ENCODE measurements at places on chromosomes 4 and X.

DNA sequence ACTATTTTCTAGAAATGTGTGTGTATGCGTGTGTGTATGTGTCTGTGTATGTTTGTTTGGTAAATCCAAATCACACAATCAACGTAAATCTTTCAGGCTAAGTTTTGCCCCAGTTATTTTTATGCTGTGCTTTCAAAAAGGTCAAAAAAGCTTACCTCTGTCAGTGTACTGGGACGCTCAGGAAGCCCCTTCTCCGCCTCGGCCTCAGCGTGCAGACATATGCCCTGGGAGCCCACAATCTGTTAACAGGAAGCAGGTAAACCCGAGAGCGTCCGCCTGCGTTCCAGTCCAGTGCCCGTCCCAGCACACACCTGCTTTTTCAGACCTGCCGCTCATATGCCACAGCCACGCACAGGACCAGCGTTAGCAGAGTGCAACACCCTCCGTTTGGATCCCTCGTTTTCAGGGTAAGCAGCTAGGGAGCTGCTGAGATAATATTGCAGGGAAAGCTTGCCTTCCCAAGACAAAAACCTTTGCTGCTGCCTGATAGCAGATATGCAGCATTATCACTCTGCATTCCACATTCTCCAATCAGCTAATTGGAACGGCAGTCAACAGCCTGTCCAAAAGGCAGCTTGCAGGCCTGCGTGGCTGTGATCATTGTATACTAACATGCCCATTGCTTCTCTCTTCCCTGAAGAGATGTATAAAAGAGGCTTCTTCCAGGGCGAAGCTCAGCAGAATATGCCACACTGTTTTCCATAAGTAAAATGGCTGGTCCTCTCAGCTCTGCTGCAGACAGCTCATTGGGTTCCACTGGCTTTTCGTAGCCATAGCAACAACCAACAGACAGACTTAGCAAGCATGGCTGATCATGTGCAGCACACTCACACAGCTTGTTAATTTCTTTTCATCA lies at the start of gene SORBS2:
Gene SORBS2, minus strand, starts transcription at position 686 of the 856 bp plus-strand sequence. CDS start 121,623 bp downstream, outside the sequence.
- DNase-seq = no peak

DNA sequence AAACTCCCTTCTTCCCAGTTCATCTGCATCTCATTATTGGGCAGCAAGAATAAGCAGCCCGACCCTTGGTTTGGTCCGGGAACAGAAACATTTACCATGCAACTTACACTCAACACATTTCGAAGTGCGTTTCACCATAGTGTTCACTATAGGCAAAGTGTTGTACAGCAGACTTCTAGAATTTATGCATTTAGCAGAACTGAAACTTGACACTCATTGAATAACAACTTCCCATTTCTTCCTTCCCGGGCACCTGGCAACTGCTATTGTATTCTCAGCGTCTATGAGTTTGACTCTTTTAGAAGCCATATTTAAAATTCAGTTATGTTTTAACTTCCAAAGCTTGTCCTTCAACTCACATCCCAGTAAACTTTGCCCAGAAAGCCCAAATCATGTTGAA lies 840.6 kb downstream of the NLGN4X start:
- DNase-seq = no peak

GRCh38 chr4:132063829-132064228 lies 1085.3 kb upstream of the PCDH10 start:
- DNase-seq = no peak

DNA sequence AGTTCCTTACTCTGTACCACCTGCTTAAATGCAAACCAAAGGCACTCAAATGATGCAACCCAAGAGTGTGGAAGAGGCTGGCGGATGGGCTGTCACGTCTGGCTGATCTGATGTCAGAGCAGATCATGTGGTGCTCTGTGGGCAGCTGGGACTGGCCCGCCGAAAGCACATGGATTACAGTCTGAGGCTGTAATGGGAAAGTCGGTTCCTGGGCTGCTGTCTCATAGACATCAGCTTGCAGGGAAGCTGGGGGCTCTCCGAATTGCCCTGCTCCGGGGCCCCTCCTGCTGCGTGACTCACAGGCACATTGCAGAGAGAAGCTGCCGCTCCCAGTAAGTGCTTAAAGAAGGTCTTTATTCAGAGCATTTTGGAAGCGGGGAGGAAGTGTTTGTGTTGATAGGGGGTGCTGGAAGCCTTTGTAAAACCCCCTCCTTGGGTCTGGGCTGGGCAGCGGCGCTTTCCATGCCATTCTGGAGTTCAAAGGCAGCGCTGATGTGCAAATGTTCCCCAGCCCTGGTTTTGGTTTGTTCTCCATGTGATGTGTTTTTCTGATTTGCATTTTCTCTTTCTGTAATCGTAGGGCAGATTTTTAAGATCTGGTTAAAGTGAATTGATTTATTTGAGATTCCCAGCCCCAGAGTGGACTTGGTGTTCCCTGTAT lies 181.1 kb downstream of the LARP7 start:
- no peak for DNase-seq

GRCh38 chrX:12174358-12174757 lies 36.1 kb downstream of the FRMPD4 start:
- DNase-seq = no peak

GRCh38 chr4:112127803-112128202 lies 17.5 kb upstream of the FAM241A start:
- DNase-seq = no peak

DNA sequence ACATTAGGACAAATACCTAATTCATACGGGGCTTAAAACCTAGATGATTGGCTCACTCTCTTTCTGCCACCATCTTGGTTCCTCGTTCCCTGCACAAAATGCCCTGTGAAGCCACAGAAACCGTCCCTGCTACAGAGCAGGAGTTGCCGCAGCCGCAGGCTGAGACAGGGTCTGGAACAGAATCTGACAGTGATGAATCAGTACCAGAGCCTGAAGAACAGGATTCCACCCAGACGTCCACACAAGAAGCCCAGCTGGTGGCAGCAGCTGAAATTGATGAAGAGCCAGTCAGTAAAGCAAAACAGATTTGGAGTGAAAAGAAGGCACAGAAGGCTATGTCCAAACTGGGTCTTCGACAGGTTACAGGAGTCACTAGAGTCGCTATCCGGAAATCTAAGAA lies 34.3 kb downstream of the TRIM61 start:
- no peak for DNase-seq
